ENCODE measurements at places on chromosomes 2 and 18.
A peak's percentile ranks its signal among the peaks of the same experiment; 100 is the strongest.

GRCh38 chr2:95059656-95060370 is 34.3 kb downstream of the MAL start:
- DNase-seq: no peak

GRCh38 chr18:48295586-48296311 is 113.4 kb downstream of the ZBTB7C start:
- DNase-seq: no peak

DNA sequence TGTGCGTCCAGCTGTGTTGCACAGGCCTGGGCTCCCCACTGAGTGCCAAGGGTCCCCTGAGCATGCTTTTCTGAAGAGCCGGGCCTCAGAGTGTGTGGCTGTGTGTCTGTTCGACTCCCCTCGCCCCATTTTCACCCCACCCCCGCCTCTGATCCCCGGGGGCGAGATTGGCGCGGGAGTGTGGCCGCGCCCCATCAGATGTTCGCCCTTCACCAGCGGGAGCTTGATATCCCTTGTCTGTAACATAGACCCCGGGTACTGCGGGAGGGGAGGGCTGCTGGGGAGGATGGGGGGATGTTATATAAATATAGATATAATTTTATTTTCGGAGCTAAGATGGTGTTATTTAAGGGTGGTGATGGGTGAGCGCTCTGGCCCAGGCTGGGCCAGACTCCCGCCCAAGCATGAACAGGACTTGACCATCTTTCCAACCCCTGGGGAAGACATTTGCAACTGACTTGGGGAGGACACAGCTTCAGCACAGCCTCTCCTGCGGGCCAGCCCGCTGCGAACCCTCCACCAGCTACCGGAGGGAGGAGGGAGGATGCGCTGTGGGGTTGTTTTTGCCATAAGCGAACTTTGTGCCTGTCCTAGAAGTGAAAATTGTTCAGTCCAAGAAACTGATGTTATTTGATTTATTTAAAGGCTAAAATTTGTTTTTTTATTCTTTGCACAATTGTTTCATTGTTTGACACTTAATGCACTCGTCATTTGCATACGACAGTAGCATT is 1.5 kb downstream of the RHOB start:
- no peak for DNase-seq

GRCh38 chr2:45595721-45596435 is 15.2 kb downstream of the SRBD1 start:
- peak; percentile 82 for DNase-seq

DNA sequence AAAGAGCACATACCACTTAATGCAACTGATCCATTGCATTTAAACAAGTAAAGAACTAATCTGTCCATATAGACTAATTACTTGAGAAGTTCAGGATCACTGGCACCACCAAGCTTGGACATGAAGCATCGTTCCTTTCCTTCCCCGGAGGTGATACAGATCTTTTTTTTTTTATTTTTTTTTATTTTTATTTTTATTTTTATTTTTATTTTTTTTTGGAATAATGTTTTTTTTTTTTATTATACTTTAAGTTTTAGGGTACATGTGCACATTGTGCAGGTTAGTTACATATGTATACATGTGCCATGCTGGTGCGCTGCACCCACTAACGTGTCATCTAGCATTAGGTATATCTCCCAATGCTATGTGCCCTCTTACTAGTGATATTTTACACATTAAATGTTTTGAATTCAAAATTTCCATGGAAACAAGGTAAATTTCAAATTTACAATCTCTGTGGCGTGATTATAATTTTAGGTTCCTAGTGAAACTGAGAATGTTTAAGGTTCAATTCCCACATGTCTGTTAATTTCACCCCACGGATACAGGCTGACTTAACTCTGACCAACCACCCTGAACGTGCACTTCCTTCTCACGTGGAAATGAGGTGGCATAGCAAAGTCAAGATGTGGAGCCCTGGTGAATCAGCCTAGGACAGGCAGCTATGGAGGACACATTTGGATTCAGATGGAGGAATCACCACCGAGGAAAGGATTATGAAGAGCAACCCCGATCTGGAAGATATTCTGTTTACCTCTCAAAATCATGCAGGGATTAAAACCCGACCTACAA is 101.6 kb upstream of the THOC1 start:
- DNase-seq: no peak
